ENCODE measurements at places on chromosomes 1 and 21.

DNA sequence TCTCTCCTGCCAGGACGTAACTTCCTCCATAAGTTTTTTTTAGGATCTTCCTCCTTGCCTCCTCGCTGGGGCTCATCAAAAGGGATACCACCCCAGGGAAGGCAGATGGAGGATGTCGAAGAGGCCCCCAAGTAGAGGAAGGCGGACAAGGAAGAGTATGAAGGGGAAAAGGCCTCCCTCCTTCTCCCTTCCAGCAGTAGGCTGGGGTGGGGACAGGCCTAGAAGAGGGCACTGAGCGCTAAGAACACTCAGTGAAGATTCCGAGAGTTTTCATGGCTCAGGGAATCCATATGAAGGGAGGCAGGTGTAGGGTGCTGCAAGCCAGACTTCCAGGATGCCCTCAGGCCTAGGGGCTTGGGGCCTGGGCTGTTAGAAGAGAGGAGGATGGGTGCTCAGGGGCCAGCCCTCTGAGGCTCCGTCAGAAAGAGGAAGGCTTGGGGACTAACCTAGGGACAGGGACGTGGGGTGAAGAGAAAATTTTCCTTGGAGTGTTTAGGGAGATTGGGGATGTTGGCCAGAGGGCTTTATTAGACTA lies 1.8 kb upstream of the SLC6A9 start:
- DNase-seq = no peak

GRCh38 chr1:38464071-38464661 lies 395.4 kb downstream of the RRAGC start:
- no peak for DNase-seq

DNA sequence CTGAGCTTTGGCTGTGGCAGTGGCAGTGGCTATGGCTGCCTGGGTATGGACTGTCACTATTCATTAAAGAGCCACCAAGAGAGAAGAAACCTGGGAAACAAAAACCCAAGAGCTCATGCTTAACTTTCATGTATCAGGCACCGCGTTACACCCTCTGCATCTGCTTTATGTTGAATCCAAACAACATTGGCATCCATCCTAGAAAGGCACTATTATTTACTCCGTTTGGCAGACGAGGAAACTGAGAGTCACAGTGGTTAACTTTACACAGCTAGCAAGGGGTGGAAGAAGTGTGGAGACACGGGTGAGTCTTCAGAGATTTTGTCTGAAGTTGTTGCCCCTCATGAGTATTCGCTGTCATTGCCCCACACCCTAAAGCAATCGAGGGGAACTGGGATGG lies 63.8 kb downstream of the PLXNA2 start:
- DNase-seq = no peak

GRCh38 chr1:27255136-27255535 lies 20.7 kb downstream of the WDTC1 start:
- no peak for DNase-seq

DNA sequence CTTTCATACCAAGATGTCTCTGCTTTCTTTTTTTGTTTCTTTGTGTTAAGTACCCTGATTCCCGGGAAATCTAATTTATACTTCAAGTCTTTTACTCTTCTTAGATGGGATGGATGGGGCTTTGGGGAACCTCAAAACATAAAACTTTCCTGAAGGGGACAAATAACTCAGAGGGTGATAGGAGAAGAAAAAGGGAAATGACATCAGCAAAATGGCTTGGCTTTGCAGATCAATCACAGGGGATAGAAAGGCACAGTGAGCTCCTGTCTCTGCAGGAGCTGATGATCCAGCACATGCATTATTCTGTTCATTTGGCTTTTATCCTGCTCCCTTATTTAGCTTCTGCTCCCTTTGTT lies 1.4 kb upstream of the CA14 start:
- DNase-seq = no peak

- DNase-seq = no peak
Observed at GRCh38 chr1:221141606-221142285, 262.5 kb downstream of the HLX start.

DNA sequence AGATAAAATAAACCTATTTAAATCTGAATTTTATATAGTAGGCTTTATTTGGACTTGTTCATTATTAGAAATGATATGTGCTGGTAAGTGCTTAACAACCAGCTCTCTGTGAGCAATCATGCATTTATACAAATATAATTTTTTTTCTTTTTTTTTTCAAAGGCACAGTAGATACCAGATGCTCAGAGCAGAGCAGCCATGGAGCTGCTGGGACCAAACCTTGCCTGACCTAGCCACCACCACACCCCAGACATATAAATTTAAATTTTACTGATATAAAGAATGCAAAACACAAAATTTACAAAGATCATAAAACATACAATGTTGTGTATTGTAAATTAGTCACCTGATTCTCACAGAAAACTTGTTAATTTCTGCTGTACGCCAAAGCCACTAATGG lies 290.6 kb downstream of the SDCCAG8 start:
- no peak for DNase-seq

Data from CD4-positive, alpha-beta T cell (primary cell).